Thymus (tissue), 14 donors: ENCODE measurements at places on chromosomes 12 and 14.

- H3K4me3 ChIP-seq = no peak overlapping the region
- H3K4me1 ChIP-seq = no peaks in the 10 kb centered on the region
- H3K36me3 ChIP-seq = no peaks in the 10 kb centered on the region
- DNase-seq = no peak
Measured at GRCh38 chr14:28254768-28255167, 511.8 kb upstream of the FOXG1 start.

DNA sequence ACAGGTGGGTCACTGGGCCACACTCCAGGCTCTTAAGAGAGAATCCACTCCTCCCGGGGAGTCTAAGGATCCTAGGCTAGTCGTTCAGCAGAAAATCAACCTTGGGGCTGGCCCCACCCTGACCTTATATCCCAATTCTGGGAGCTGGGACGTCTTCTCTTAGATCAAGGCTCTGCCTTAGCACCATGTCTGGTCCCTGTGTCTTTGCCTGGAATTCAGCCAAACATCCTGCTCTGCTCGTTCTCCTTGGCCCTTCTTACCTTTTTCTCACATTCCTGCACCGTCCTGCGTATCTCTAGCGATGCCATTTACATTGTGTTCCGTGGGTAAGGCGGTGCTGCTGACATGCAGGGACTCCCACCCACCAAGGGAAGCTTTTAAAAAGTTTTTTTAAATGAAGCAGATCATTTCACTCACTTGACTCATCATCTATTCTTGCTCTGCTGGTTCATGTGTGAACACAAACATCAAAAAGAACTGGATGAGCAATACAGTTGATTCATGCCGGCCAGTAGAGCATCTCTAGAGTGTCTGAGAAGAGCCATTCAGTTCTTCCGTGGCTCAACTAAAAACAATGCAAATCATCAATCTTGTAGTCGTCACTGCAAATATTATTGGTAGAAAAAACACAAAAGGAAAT is 50.2 kb downstream of the KCNK13 start:
- H3K36me3 ChIP-seq = no peaks in the 10 kb centered on the region
- no peak for DNase-seq
- H3K27me3 ChIP-seq = no peaks in the 10 kb centered on the region

GRCh38 chr14:23357261-23357660 is 4.6 kb upstream of the SLC22A17 start:
- peaks cover 25% of the 10 kb centered on the region for H3K27me3 ChIP-seq
- no peak overlapping the region for H3K4me3 ChIP-seq
- DNase-seq = no peak
- H3K27ac ChIP-seq = no peak overlapping the region

GRCh38 chr12:27971606-27972005 is 927 bp downstream of the PTHLH start:
- peaks cover 63% of the 10 kb centered on the region for H3K27me3 ChIP-seq
- no peak overlapping the region for H3K4me3 ChIP-seq

- H3K4me1 ChIP-seq = no peaks in the 10 kb centered on the region
- H3K27me3 ChIP-seq = no peaks in the 10 kb centered on the region
- H3K36me3 ChIP-seq = no peaks in the 10 kb centered on the region
- no peak overlapping the region for H3K4me3 ChIP-seq
- H3K27ac ChIP-seq = no peak overlapping the region
Measured at GRCh38 chr12:103020839-103021238, 63.4 kb downstream of the ASCL1 start.

GRCh38 chr14:61322011-61322798 is 826 bp downstream of the PRKCH start:
- no peak for DNase-seq
- H3K4me1 ChIP-seq = peaks cover 24% of the 10 kb centered on the region
- H3K27me3 ChIP-seq = peaks cover 8% of the 10 kb centered on the region
- peaks cover 6% of the 10 kb centered on the region for H3K36me3 ChIP-seq

DNA sequence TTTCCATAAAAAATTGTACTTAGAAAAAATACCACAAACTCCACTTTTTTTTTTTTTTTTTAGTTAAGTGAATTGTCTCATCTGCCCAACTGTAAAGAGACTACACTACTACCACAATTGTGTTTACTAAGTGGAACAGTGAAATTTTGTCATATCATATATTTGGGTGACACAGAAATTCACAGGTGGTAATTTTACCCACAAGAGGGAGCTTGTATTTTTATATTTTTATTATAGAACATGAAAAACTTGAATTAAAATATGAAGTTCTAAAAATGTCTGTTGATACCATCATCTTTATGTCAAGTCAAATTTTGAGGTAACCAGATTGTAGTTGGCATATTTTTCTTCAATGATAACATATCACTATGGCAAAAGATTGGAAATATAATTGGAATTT is 329.4 kb upstream of the SOX5 start:
- H3K4me1 ChIP-seq = no peaks in the 10 kb centered on the region
- H3K27me3 ChIP-seq = no peaks in the 10 kb centered on the region
- H3K27ac ChIP-seq = no peak overlapping the region
- no peak overlapping the region for H3K4me3 ChIP-seq
- H3K36me3 ChIP-seq = no peaks in the 10 kb centered on the region

GRCh38 chr12:79648881-79649280 is 41.9 kb downstream of the PAWR start:
- no peak for DNase-seq
- no peaks in the 10 kb centered on the region for H3K36me3 ChIP-seq
- no peaks in the 10 kb centered on the region for H3K4me1 ChIP-seq

DNA sequence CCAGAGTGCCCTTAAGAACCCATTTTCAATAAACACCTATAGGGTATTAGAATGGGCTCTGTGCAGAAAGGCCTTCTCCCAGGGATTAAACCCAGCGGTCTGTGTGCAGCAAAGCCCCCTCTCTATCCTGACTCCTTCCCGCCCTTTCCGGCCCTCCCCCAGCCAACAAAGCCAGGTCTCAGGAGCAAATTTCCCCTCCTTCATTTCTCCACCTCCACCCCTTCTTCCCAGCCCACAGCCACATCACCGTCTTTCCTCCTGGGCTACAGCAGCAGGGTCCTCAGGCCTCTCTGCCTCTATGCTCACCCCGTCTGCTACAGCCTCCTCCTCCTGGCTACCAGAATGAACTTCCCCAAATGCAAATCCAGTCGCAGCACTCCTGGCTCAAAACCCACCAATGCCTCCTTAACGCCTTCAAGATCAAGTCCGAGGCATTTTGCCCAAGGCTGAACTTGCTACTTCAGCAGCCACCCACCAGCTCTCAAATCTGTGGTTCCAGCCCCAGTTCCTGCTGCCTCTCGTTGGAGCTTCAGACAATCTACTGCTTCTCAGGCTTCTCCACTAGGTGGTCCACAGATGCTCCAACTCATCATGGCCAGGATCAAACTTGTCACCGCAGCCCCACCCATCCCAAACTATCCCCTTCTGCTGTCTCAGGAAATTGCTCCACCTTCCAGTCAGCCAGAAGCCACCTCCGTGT is 134.8 kb downstream of the BCL11B start:
- no peak overlapping the region for H3K27ac ChIP-seq
- no peak for DNase-seq
- H3K4me3 ChIP-seq = no peak overlapping the region
- peaks cover 14% of the 10 kb centered on the region for H3K4me1 ChIP-seq
- no peaks in the 10 kb centered on the region for H3K27me3 ChIP-seq

- no peaks in the 10 kb centered on the region for H3K27me3 ChIP-seq
- peak; percentile 66 for DNase-seq
- H3K4me1 ChIP-seq = peaks cover 6% of the 10 kb centered on the region
Measured at GRCh38 chr12:130872179-130873096, 572 bp downstream of the RAN start.

- no peaks in the 10 kb centered on the region for H3K27me3 ChIP-seq
- no peaks in the 10 kb centered on the region for H3K4me1 ChIP-seq
- no peaks in the 10 kb centered on the region for H3K36me3 ChIP-seq
- no peak for DNase-seq
Measured at GRCh38 chr12:31225656-31226535, 100.1 kb downstream of the SINHCAF start.

DNA sequence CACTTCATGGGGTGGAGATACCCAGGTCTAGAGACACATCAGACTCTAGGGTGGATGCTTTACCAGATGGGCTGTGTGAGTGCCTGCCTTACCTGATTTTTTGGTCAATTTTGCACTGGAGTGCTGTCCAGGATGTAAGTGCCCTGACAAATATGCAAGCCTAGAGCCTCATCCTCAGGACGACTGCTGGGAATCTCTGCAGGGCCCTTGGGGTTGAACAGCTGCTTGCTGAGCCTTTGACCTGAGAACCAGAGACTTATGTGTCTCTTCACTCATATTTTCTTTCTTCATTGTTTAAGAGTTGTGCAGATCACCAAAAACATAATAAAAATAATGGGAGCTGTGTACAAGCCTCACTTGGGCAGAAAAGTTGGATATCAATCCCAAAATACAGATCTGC is 551.5 kb upstream of the ATP2B1 start:
- no peak overlapping the region for H3K27ac ChIP-seq
- H3K4me3 ChIP-seq = no peak overlapping the region
- H3K27me3 ChIP-seq = no peaks in the 10 kb centered on the region
- no peaks in the 10 kb centered on the region for H3K36me3 ChIP-seq
- no peaks in the 10 kb centered on the region for H3K4me1 ChIP-seq

- H3K27ac ChIP-seq = no peak overlapping the region
- peaks cover 30% of the 10 kb centered on the region for H3K36me3 ChIP-seq
- no peak overlapping the region for H3K4me3 ChIP-seq
- peaks cover 8% of the 10 kb centered on the region for H3K4me1 ChIP-seq
- no peak for DNase-seq
Measured at GRCh38 chr12:57003395-57003794, 3.0 kb downstream of the ZBTB39 start.

DNA sequence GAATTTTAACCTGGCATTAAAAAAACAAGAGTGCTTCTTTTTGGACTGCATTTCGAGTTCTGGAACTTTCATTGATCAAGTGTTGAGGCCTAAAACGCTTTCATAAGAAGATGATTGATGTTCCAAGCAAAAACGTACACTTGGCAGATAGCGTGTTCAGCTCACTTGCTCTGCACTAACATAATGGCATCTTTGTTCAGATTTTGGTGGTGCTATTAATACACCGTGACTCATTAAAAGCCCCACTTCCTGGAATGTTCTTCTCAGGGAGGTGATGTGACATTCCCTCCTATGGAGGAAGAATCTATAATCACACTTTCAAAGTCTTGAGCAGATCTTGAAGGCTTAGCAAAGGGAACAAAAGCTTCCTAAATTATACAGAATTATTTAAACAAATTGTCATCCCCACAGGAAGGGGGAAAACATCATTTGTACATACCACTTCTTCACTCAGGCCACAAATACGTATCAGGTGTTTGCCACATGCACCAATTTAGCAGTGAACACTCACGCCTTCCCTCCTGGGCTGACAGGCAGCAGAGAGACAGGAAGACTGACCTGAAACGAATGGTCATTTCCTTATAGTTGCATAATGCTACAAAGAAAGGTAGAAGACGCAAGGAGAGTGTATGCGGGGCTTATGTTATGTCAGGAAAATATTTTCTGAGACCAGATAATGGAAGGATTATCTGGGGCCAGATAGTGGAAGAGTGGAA is 15.4 kb downstream of the HSP90AA1 start:
- H3K36me3 ChIP-seq = peaks cover 2% of the 10 kb centered on the region
- H3K27me3 ChIP-seq = no peaks in the 10 kb centered on the region
- H3K27ac ChIP-seq = no peak overlapping the region
- H3K4me1 ChIP-seq = no peaks in the 10 kb centered on the region

GRCh38 chr14:27608377-27608776 is 1010.5 kb upstream of the NOVA1 start:
- H3K4me3 ChIP-seq = no peak overlapping the region
- H3K27me3 ChIP-seq = no peaks in the 10 kb centered on the region
- no peak for DNase-seq
- H3K36me3 ChIP-seq = no peaks in the 10 kb centered on the region

DNA sequence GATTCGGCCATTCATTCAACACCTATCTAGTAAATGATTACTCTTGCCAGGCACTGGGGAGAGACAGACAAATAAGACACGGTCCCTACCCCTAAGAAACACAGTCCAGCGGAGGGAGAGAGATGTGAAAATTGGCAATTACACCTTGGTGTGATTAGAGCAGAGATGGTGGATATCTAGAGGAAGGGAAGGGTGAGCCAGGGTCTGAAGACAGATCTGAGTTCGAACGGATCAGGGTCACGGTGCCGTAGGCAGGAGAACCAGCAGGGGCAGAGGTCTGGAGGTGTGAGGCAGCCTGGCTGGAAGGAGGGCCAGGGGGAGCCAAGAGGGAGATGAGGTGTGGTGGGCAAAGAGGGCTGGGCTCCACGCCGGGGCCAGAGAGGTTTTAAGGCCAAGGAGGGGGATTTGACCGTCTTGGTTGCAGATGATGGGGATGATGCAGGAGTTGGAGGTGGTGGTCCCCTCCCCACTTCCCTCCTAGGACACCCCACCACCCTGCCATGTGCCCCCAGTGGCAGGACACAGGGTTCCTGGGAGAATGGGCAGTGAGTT is 27.1 kb downstream of the FAM222A start:
- H3K4me3 ChIP-seq = no peak overlapping the region
- DNase-seq = no peak
- no peak overlapping the region for H3K27ac ChIP-seq
- H3K36me3 ChIP-seq = no peaks in the 10 kb centered on the region

DNA sequence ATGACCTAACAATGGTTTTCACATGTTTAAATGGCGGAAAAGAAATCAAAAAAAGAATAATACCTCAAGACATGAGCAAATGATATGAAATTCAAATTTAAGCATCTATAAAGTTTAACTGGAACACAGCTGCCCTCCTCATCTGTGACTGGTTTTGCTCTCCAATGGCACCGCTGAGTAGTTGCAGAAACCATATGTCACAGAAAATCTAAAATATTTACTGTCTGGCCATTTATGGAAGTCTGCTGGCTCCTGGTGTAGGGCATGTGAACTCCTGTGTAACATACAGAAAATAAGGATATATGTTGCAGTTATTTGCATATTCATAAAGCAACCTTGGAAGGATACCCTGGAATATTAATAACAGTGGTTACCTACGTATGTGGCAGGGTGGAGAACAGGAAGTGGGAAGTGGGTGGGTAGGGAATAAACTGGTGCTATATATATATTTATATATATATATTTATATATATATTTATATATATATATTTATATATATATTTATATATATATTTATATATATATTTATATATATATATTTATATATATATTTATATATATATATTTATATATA is 48.4 kb downstream of the LTBP2 start:
- H3K36me3 ChIP-seq = no peaks in the 10 kb centered on the region
- no peaks in the 10 kb centered on the region for H3K4me1 ChIP-seq
- DNase-seq = no peak
- no peaks in the 10 kb centered on the region for H3K27me3 ChIP-seq

- peaks cover 18% of the 10 kb centered on the region for H3K36me3 ChIP-seq
- peaks cover 17% of the 10 kb centered on the region for H3K4me1 ChIP-seq
- peaks cover 15% of the 10 kb centered on the region for H3K27me3 ChIP-seq
- H3K4me3 ChIP-seq = peak overlapping the region; percentile 65
Measured at GRCh38 chr12:52007982-52008510, 1.3 kb downstream of the TAMALIN start.

GRCh38 chr12:20350495-20350894 is 17.8 kb upstream of the PDE3A start:
- no peaks in the 10 kb centered on the region for H3K4me1 ChIP-seq
- no peak for DNase-seq
- H3K27ac ChIP-seq = no peak overlapping the region
- no peaks in the 10 kb centered on the region for H3K27me3 ChIP-seq

DNA sequence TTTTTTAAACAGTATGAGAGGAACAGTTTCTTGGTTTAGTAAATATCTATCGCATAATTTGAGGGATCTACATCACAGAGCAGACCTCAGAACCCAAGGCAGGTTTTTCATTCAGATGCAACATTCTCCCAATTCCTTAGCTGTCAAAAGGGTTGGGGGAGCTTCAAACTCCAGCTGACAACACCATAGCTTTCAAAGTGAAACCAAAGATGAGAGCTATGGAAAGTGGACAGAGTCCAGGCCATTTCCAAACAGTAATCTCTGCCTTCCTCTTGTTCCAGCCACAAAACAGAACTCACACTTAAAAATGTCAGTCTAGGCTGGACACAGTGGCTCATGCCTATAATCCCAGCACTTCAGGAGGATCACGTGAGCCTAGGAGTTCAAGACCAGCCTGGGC is 87.8 kb downstream of the SPRING1 start:
- H3K36me3 ChIP-seq = no peaks in the 10 kb centered on the region
- H3K4me3 ChIP-seq = no peak overlapping the region
